ENCODE measurements at places on chromosomes 16 and 17.
A peak's percentile ranks its signal among the peaks of the same experiment; 100 is the strongest.

DNA sequence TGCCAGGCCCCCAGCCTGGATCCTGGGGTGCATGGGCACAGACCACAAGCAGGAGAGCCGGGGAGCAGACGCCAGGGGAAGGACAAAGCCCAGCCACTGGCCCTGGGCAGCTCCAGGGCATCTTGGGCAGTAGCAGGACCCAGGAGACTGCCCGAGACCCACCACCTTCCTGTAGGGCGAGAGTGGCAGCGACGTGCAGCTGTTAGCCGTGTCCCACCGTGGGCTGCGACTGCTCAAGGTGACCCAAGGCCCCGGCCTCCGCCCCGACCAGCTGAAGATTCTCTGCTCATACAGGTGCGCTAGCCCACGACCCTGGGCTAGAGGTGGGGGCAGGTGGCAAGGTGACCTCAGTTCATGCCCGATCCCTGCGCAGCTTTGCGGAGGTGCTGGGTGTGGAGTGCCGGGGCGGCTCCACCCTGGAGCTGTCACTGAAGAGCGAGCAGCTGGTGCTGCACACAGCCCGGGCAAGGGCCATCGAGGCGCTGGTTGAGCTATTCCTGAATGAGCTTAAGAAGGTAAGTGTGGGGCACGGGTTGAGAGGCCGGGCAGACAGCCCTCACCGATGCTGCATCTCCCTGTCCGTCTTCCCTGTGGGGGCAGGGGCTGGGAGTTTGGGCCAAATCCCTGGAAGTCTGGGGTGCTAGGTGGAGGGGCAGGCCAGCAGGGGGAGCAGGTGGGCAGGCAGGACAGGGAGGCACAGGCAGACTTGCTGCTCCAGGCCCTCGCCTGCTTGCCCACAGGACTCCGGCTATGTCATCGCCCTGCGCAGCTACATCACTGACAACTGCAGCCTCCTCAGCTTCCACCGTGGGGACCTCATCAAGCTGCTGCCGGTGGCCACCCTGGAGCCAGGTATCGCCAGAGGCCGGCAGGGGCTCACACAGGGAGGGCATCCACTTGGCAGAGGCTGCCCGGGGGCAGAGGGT is 13.5 kb upstream of the SMIM5 start:
- DNase-seq: no peak

DNA sequence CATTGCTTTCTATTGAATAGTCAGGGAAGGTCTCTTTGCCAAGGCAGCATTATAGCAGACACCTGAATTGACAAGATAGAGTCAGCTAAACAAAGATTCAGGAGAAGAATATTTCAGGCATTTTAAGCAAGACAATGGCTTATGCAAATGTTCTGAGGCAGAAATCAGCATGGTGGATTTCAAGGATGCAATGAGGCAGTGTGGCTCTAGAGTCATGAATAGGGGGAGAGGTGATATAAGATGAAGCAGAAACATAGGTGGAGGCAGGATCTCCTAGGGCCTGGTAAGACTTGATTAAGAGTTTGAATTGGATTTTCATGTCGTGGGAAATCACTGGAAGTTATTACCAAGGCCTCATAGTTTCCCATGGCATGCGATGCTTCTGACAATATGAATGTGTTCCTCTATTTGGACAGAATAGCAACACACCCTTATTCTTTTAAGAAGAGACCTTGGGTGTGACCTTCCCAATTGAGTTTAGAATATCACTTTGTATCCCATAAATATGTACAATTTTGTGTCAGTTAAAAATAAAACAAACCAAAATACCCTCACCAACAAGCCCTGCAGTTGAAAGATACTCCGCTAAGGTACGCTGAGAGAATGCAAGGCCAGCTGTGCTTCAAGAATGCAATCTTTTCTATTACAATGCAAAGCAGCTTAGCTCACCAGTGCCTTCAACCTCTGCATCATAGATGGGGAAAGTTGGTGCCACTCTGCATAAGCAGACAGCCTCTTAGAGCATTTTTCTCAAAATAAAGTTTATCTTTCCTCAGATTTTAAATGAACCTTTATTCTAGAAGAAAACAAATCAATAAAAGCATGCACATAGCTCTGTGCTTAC is 139.6 kb upstream of the SALL1 start:
- no peak for DNase-seq

DNA sequence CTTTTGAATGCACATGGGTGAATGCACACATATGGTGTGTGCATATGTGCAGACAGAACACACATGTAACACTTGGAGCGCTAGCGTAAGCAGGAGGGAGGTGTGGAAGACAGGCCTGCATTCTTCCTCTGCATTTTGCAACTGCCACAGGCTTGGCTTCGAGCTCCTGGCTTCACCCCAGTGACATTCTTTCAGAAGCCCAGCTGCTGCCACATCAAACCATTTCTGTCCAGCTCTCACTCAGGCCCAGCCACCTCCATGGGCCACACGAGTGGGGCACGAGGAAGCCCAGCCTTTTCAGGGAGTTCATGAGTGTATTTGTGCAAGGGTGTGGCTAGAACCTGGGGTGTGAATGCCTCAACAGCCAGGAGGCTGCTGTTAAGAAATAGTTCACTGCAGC is 18.8 kb downstream of the LGALS3BP start:
- no peak for DNase-seq

- no peak for DNase-seq
Observed at GRCh38 chr16:48612611-48613010, 2.6 kb upstream of the N4BP1 start.

DNA sequence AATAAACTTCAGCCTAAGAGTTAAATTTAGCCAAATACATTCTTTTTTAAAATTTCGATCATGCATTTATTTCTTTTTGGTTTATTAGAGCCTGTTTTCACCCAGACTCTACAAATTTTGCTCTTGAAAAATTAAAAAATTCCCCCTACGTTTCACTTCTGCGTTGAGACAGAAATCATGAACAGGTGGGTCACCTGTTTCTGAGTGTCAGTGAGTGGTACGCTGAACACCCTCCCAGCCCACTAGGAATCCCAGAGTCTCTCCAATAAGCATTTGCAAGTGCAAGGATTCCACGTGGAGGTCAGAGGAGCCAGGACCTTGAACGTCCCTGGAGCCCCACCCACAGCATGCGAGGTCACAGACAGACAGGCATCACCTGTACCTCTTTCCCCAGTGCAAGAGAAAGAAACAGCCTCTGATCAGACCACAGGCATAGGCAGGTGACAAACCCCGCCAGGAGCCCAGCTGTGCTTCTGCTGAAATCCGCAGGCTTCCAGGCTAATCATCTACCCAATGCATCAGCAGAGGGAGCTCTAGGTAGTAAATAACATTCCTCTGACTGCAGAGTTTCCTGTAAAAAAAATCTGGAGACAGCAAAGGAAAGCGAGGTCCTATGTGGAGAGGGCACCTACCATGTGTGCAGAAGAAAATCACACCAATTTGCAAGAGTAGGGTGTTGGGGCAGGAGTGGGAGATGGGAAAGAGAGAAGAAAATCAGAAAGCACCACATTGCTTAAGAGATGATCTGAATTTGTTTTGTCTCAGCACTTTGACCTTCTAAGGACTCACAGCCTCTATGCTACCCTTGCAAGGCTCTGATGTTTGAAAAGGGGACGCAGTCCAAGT is 5.9 kb upstream of the XYLT1 start:
- no peak for DNase-seq

- DNase-seq: no peak
Observed at GRCh38 chr16:3467921-3468320, 24.4 kb downstream of the NAA60 start.

DNA sequence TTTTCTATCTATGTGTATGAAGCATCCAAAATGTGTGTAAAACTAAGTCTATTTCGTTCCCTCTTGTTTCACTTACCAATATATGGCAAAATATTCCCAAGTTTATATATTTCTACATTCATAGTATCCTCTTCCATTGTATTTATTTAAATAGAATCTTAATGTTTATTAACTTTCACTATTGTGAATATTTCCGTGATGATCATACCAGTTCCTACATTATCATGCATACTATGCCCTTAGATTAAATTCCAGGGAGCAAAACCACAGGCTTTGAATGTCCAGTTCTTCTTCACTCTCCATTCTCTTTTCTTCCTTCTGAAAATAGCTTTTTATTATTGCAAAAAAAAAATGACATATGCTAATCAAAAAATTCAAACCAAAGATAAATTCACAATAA is 4.0 kb downstream of the MAP2K6 start:
- no peak for DNase-seq

DNA sequence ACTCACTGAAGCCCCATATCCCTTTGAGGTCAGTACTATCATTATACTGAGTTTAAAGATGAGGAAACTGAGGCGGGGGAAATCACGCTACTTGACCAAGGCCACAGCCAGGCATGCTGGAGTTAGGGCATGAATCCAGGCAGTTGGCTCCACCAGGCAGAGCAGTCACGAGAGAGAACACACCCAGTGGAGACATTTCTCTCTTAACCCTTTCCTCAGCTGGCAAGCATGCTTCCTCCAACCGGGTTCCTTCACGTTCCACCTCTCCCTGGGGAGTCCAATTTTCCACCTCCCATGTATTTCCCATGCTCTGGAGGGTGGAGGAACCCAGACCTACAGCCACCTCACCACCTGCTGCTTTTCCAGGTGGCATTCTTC is 32.8 kb downstream of the VAC14 start:
- no peak for DNase-seq

DNA sequence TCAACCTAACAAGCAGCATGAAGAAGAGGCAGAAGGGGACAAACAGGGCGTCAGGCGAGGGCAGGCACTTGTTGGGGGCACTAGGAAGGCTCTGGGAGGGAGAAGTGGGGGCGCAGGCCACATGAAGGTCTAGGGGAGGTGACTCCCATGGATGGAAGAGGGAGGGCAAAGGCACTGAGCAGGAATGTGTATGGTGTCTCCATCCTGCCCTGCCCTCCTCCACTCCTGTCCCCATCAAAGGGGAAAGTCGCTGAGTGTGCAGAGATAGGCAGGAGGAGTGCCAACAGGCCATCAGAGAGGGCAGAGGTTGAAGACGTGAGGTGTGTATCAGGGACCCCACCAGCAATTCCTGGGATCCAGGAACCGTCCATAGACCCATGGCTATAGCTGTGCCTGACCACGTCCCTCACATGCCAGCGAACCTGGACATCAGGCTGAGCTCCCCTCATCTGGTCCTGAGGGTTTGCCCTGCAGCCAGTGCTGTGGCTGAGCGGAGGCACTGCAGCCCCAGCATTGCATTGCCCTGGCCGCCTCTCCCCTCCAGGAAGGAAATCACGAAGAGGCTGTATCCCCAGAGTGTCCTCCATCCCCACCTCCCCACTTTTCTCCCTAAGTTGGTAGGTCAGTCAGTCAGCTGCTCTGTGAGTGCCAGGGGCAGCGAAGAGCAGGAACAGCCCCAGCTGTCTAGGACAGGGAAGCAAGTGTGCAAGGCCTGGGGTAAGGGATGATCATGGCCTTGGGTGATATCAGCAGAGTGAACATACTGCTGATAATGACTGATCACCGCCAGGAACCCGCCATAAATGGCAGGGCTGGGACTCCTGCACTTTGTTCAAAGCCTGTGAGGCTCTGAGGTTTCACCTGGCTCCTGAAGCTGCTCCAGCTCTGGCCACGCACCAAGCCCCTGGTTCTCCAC is 6.2 kb upstream of the CYB561 start:
- DNase-seq: no peak

- DNase-seq: no peak
Observed at GRCh38 chr17:50059759-50060273, 3.9 kb downstream of the ITGA3 start.

DNA sequence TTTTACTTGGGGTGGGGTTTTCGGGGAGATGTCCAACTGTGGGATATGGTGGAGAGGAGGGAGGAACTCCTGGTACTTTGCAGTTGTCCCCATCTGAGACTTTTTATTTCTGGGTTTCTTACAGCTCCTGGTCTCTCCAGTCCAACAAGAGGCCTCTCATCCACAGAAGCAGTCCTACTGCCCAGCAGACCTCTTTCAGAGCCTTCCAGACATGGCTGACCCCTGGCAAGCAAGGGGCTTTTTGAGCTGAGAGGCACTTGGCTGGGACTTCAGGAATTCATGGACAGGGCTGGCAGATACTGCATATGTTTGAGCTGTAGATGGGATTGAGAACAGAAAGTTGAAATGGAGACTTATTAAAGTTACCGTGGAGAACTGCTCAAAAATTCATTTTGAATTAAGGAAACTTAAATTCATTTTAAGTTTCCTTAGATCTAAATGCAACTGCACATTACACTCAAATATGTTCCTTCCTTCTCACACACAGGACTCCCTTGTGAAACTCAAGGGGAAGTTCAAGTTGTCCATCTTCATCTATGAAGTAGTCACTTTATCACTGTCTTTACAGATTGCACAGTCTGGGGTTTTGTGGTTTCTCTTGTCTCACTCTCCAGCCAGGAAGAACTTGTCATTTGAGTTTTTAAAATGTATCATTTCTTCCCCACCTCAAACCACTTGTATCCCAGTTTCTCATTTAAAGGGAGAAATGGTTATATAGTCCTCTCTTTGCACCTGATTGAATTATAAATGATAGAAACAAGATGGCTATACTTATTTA is 1.1 kb downstream of the LASP1NB start:
- DNase-seq: no peak

GRCh38 chr17:1566505-1567199 is 4.1 kb upstream of the PITPNA start:
- no peak for DNase-seq

DNA sequence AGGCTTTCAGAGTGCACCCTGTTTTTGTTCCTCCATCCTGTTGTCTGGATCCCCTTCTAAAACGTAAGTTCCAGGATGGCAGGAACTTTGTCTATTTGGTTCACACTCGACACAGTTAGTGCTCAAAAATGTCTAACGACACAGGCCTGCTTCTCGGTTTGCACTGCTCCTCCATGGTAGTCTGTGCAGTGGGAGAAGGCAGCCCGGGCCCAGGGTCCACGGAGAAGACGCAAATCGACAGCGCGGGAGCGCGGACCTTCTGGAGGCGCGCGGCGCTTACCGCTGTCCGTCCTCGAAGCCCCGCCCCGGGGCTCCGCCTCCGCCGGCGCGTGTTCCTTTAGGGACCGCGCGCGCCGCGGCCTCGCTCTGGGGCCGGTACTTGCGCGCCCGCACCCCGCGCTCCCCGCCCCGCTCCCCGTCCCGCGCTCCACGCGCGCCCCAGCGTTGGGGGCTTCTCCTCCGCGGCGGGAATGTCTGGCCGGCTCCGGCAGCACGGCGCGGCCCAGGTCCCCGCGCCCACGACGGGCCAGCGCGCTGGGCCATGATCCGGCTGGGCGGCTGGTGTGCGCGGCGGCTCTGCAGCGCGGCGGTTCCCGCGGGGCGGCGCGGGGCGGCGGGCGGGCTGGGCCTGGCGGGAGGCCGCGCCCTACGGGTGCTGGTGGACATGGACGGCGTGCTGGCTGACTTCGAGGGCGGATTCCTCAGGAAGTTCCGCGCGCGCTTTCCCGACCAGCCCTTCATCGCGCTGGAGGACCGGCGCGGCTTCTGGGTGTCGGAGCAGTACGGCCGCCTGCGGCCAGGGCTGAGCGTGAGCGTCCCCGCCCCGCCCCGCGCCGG is at the start of gene NT5M:
NT5M (plus strand) TSS at position 364 of the 837 bp plus-strand sequence; CDS start at position 542, 178 bp downstream.
- DNase-seq: peak; percentile 57

DNA sequence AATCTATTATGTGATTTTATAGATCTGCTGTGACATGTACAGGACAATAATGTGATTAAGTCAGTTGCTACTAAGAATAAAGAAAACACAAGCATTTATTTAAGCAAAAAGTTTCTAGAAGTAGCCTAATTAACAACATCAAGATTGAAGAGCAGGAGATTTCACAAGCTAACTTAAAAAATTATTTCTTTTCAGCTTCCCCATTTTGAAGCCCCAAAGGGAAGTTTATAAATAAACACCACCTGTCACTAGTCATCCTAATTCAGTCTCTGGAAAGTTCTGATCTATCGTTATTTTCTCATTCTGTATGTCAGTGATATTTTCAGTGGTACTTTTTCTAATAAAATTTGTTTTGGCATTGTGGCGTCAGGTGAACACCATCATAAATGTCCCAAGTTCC is 8.3 kb downstream of the CAPNS2 start:
- DNase-seq: no peak

- no peak for DNase-seq
Observed at GRCh38 chr16:59878479-59878878, 1144.4 kb upstream of the GOT2 start.
